Endothelial cell of umbilical vein (primary cell): ENCODE measurements at places on chromosomes 4 and X. TPM values are rescaled to one million over a fixed set of nuclear protein-coding genes. Genes with fewer than 3 reads are reported as not detected.

DNA sequence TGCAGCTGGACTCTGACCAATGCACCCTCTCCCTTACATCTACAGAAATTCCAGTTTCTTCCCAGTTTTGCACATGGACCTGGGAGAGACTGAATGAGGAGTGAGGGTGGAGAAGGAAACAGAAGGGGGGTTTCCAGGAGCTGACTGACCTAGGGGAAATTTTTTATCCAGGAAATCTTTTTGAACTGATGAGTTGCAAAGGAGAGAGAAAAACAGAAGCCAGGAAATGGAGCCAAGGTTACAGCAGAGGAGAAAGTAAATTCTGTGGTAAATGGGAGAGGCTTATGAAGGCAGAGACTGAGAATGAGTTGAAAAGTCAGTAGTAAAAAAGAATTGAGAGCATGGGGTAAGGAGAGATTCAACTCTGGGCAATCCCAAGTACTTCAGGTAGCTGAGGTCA is 192.8 kb downstream of the SMIM20 start:
- H3K36me3 ChIP-seq, result no peaks in the 10 kb centered on the region
- no peak overlapping the region for H3K4me3 ChIP-seq
- H3K27me3 ChIP-seq, result no peaks in the 10 kb centered on the region
- no peaks in the 10 kb centered on the region for H3K4me1 ChIP-seq

Gene DAPP1
- polyA plus RNA-seq, result not detected in 2 replicates

Gene HS3ST1
- polyA plus RNA-seq, result 0.14 and 0.49 TPM in 2 replicates

DNA sequence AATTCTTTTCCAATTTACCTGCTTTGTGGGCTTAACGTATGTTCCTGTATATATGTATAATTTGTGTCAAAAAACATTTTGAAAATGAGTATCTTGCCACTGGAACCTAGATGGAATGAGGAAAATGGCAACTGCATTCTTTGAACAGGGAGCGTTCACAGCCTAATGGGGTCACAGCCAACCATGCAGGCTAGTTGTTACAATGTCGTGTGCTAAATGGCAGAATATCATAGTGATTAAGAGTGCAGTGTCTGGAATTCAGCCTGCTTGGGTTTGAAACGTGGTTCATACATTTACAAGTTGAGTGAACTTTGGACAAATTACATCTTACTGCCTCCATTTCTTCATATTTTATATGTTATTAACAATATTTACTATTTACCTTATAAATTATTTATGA is 70.8 kb downstream of the PCDH7 start:
- no peak overlapping the region for H3K4me3 ChIP-seq
- no peaks in the 10 kb centered on the region for H3K4me1 ChIP-seq
- no peaks in the 10 kb centered on the region for H3K36me3 ChIP-seq
- no peak for DNase-seq

DNA sequence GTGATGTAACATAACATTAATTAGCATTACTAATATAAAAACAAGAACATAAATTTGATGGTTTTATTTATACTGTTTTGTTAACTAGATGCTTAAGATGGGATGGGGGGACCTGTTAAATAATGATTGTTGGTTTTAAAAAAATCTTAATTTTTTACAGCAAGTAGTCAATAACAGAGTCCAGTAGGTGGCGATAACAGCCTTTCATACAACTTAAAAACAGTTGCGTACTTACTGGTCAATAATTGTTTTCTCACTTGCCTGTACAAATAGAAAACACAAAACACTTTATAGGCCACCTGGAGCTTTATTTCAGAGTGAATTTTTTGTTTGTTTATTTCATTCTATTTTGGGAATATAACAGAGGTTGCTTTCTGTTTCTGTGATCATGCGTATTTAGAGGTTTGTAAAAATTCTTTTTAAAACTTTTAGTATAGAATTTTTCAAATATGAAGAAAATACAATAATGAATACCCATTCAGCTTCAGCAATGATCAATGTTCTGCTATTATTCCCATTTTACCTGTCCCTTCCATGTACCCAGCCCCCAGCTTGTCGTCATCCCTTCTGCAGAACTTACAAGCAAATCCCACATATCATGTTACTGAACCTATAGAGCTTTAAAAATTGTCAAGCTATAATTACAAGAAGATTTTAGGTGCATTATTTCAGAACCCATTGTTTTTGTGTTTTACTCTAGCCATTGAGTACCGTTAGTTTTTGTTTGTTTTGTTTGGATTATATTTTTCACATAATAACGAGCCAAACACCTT is 97.1 kb downstream of the MRPL1 start:
- no peak overlapping the region for H3K27ac ChIP-seq
- H3K27me3 ChIP-seq, result no peaks in the 10 kb centered on the region
- peak; percentile 55 for DNase-seq
- no peak overlapping the region for H3K4me3 ChIP-seq
- no peaks in the 10 kb centered on the region for H3K36me3 ChIP-seq

DNA sequence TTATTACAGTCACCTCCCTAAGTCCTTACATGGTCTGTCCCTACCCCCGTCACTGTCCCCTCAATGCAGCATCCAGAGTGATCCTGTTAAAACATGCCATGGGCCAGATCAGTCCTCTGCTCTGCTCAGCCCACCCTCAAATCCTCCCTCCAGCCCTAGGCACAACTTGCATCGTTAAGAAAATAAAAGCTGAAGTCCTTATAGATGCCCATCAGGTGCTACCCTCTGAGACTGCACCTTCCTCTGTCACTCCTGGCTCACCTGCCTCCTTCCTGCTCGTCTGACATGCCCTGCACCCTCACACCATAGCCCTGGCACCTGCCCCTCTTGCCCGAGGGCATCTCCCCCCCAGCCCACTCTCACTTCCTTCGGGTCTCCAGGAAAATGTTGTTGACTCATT is 4.1 kb downstream of the STK32B start:
- H3K27me3 ChIP-seq, result peaks cover 1% of the 10 kb centered on the region
- no peaks in the 10 kb centered on the region for H3K36me3 ChIP-seq
- H3K4me3 ChIP-seq, result no peak overlapping the region
- no peak overlapping the region for H3K27ac ChIP-seq

Gene XAGE1B
- not detected in 2 replicates for polyA plus RNA-seq

- H3K36me3 ChIP-seq, result peaks cover 3% of the 10 kb centered on the region
- no peak overlapping the region for H3K27ac ChIP-seq
- H3K27me3 ChIP-seq, result no peaks in the 10 kb centered on the region
- no peak for DNase-seq
Measured at GRCh38 chr4:5720157-5720850, 9.3 kb downstream of the EVC start.

- no peaks in the 10 kb centered on the region for H3K27me3 ChIP-seq
- peak; percentile 64 for DNase-seq
- no peak overlapping the region for H3K4me3 ChIP-seq
- peaks cover 4% of the 10 kb centered on the region for H3K4me1 ChIP-seq
- H3K27ac ChIP-seq, result no peak overlapping the region
- H3K36me3 ChIP-seq, result no peaks in the 10 kb centered on the region
Measured at GRCh38 chr4:102263024-102263787, 82.1 kb downstream of the SLC39A8 start.

GRCh38 chrX:45164021-45164621 is 36.6 kb downstream of the DIPK2B start:
- no peaks in the 10 kb centered on the region for H3K27me3 ChIP-seq
- DNase-seq, result peak; percentile 10
- no peak overlapping the region for H3K27ac ChIP-seq
- H3K36me3 ChIP-seq, result no peaks in the 10 kb centered on the region
- no peaks in the 10 kb centered on the region for H3K4me1 ChIP-seq
- H3K4me3 ChIP-seq, result no peak overlapping the region
